ENCODE measurements at places on chromosomes 5 and 9.

- no peak for DNase-seq
These were observed 12.8 kb downstream of the LEAP2 start for GRCh38 chr5:132886064-132886823.

DNA sequence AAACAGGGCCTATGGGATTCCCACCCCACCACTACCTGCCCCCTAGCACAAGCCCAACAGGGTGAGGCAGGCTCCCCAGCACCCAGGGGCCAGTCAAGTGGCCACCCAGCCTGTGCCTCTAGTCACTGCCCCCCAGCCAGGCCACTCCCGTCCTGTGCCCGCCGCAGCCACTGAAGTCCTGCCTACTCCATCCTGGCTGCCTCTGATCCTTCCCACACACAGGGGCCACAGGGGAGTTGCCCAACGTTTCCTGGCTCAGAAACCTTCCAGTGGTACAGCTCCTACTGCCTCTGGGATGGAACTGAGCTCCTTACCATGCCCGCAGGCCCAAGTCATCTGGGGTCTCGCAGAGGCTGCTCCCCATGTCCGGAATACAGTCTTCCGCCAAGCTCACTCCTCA is 70.2 kb upstream of the STXBP1 start:
- DNase-seq = no peak

- DNase-seq = no peak
These were observed 2.8 kb downstream of the NACC2 start for GRCh38 chr9:136092353-136092650.

DNA sequence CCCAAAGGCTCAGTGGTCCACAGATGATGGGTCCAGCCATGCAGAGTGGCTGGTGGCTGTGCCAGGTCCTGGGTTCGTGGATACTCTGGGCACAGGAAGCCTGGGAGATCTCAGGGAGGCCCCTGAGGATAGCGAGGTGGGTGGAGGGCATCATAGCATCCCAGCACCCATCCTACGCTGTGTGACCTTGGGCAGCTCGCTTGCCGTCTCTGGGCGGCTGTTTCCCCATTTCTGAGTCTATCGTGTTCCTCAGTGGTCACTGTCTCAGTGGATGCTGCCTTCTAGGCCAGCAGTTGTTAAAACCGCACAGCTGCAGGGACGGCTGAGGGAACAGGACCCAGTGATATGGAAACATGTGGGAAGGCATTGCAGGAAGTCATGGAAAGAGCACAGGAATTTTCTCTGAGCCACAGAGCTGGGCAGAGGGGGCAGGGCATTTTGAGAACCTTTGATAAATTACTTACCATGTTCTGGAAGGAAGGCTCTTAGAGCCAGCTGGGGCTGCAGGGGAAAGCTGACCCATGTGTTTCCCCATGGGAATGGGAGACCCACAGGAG is 86.4 kb upstream of the COL5A1 start:
- DNase-seq = no peak

DNA sequence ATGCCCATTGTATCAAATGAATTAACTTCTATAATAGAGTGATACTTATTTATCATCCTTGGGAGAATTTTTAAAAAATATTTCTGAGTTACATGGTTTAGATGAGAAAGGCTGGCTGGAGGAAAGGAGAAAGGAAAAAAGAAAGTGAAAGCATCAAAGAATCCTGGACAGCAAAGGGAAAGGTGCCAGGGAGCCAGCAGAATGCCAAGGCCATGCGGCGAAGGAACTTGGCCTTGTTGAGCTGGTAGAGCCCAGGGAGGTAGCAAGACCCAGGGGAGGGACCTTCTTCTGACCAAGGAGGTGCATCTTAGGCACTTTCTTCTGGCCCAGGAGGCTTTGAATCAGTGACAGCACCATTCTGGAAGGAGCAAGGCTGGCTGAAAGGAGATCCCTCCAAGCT is 240.5 kb downstream of the ENC1 start:
- no peak for DNase-seq

- no peak for DNase-seq
These were observed 148.6 kb upstream of the GAS1 start for GRCh38 chr9:87095951-87096350.

DNA sequence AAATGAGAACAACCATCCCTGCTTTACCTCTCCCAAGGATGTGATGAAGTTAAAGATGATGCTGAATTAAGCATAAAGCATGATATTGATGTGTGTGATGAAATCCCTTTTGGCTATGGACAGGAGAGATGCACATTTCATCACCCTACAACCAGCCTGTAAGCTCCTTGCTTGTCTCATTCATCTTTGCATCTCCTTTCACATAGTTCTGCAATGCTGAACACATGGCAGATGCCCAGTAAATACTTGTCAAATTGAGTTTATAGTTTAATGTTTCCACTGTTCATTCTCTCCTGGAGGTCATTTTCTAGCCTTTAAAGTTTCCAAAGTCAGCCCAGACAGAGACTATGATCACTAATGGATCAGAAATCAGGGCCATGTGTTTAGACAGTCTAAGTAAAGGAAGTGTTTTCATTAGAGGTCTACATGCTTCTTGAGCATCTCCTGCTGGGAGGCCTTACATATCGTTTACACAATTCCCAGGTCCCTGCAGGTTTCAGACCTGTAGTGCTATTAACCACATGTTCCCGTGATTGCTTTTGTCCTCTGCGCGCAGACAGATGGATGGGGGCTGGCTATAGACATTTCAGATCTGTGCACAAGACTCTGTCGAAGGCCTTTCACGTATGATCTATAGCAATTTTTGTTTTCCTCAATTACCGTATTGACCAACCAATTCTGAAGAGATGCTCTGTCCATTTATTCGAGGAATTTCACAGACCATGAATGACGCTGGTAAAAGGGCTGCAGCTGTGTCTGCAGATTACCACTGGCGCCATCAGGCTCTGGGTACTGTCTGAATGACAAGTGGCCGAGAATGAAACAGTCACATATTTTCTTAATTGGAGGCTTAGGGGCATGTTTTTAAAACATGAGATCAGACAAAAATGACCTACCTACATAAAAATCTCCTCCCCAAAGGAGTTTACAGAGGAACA is 49.0 kb upstream of the CKMT2 start:
- DNase-seq = no peak

GRCh38 chr5:9020996-9021395 is 524.9 kb downstream of the SEMA5A start:
- DNase-seq = no peak

DNA sequence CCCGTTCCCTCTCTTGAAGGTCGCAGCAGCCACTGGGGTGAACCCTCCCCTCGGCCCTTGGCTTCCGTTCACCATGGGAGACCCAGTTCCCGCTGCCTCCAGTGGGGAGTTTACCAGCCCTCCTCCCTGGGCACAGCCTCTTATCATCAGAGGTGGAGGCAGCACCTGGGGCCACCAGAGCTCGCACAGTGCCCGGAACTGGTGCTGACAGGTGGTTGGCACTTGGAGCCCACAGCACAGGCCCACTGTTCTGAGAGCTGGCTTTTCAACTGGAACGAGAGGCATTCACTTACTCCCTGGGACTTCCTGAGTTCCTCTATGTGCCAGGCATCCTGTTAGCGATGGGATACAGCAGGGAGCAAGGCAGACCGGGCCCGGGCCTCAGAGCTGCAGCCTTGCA is 106.8 kb upstream of the FCN2 start:
- no peak for DNase-seq

DNA sequence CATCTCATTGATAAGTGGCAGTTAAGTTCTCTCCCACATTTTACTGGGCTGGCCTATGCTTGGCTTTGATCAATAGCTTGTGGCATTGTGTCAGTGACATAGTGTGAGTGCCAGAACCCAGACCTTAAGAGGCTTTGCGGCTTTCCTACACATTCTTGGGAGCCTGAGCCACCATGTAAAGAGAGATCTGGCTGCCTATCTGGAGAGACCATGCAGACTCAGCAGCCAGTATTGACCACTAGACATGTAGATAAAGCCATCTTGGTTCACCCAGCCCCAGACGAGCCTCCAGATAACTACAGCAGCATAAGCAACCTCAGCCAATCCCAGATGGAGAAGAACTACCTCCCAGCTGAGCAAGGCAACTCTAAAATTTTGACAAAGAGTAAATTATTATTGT is 28.6 kb downstream of the C9orf153 start:
- no peak for DNase-seq

- DNase-seq = no peak
These were observed 364.8 kb upstream of the TNC start for GRCh38 chr9:115482747-115483146.

GRCh38 chr5:50963971-50964745 is 297.7 kb downstream of the PARP8 start:
- DNase-seq = no peak

DNA sequence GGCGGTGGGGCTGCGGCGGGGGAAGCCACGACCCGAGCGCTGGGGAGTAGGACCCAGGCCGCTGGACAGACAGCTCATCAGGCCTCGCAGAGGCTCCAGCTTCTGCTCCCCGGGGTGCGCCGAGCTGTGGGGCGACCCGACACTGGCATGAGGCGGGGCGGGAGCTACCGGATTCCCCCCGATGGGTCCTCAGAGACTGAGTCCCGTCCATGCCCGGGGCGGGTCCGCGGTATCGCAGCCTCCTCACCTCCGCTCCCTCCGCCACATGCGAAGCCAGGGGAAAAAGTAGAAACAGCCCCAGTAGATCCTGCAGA is 2.6 kb upstream of the CCL27 start:
- DNase-seq = no peak

DNA sequence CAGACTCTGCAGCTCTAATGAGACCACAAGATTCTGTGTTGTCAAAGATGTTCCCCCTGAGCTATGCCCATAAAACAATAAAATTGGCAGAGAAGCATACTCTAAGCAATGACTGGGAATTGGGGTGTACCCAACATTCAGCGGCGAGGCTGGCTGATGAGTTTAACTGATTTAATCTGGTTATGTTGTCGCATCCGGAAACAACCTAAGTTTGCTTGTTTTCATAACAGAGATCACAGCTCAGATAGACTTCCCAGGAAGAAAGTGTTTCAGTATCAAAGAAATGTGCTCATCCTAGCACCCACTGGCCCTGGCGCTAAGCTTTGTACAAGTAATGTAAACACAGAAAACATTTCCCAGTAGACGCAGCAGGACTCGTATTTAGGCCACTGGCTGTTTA is 7.4 kb downstream of the SEMA5A start:
- DNase-seq = no peak

GRCh38 chr5:53422539-53422938 is 57.9 kb upstream of the FST start:
- no peak for DNase-seq

- no peak for DNase-seq
These were observed 1146.8 kb downstream of the MAT2B start for GRCh38 chr5:164652276-164652660.

DNA sequence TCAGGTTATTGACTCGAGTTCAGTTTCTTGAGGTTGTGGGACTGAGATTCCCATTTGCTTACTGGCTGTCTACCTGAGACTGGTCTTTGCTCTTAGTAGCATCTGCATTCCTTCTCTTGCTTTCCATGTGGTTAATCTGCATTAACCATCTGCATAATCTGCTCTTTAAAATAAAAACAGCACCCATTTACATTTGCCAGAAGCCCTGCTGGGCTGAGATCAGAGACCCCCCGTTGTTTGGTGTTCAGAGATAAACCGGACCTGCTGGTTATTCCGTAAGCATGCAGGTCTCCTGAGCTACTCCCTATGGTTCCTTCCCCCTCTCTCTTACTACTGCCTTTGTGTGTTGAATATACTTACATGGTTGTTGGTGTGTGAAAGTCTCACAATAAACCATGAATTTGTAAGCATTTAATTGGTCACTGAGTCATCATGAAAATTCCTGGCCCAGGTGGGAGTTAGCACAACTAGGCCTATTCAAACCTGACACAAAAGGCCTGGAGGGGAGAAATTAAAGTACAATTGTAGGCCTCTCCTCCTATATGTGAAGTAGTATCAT is 396.7 kb downstream of the MRPS30 start:
- no peak for DNase-seq

- DNase-seq = no peak
These were observed 4.1 kb downstream of the PAX5 start for GRCh38 chr9:37029776-37030610.

DNA sequence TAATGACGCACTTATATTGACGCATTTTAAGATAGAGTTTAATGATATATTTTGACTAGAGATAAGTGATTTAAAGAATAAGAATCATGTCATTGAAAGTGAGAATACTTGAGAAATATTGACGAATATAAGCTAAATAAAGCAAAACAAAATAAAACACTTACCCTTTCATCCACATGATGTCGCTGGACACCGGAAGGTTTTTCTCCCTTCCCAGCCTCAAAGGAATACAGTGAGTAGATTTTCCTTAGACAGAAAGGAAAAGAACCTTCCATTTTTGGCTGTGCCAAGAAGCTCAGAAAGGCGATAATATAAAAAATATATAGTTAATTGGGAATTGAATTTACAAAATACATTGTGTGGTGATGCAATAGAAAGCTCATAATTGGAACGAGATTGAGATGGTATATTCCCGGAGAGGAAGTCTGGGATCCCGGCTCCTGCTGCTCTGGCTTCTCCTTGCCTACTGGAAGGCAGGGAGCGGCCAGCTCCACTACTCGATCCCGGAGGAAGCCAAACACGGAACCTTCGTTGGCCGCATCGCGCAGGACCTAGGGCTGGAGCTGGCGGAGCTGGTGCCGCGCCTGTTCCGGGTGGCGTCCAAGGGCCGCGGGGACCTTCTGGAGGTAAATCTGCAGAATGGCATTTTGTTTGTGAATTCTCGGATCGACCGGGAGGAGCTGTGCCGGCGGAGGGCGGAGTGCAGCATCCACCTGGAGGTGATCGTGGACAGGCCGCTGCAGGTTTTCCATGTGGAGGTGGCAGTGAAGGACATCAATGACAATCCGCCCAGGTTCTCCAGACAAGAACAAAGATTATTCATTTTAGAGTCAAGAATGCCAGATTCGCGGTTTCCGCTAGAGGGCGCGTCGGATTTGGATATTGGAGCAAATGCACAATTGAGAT is at the start of gene PCDHA5:
Gene PCDHA5 (plus strand): TSS at position 239 of the 906 bp plus-strand sequence.
- no peak for DNase-seq

GRCh38 chr5:2003206-2003605 is 120.5 kb upstream of the IRX4 start:
- no peak for DNase-seq

DNA sequence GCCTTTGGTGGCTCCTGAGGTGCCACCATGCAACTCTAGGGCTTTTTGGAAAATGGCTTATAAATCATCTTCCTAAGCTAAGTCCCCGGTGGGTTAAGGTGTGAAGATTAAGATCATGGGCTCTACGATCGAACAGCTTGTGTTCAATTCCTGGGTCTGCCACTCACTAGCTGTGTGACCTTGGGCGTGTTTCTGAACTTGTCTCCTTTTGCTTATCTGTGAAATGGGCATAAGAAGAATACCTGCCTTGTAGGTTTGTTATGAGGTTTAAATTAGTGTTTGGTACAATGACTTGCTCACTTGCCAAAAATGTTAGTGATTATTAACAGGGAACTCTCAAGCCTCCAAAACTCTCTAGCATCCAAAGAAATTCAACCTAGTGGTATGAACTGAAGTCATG is 119.2 kb upstream of the PITX1 start:
- DNase-seq = no peak

- DNase-seq = no peak
These were observed 16.6 kb downstream of the STOM start for GRCh38 chr9:121353241-121354061.

GRCh38 chr9:130672466-130672865 is 8.1 kb downstream of the PRDM12 start:
- DNase-seq = no peak

Data from glomerular endothelial cell (primary cell).